ENCODE measurements at places on chromosomes 3 and 15. TPM values are rescaled to one million over a fixed set of nuclear protein-coding genes. Genes with fewer than 3 reads are reported as not detected.

The NR2F2 gene
- 33.5 TPM for polyA plus RNA-seq

The FGF7 gene
- 3.1 TPM for polyA plus RNA-seq

The IGSF11 gene
- 0.06 TPM for polyA plus RNA-seq

The DPPA2 gene
- polyA plus RNA-seq, result not detected

The EPHA3 gene
- 2.3 TPM for polyA plus RNA-seq

The GPR15 gene
- polyA plus RNA-seq, result 0.30 TPM

The CCR1 gene
- 1.3 TPM for polyA plus RNA-seq

The HPS3 gene
- polyA plus RNA-seq, result 9.1 TPM

The DOCK3 gene
- 0.11 TPM for polyA plus RNA-seq

The EPHB3 gene
- 1.7 TPM for polyA plus RNA-seq

The CORO2B gene
- 1.8 TPM for polyA plus RNA-seq

The KLHL40 gene
- polyA plus RNA-seq, result 0.41 TPM

The SHC4 gene
- polyA plus RNA-seq, result 0.15 TPM

The NUSAP1 gene
- polyA plus RNA-seq, result 2.0 TPM

The ATP13A5 gene
- polyA plus RNA-seq, result not detected

The SCAANT1 gene
- not detected for polyA plus RNA-seq

The B3GALNT1 gene
- 4.8 TPM for polyA plus RNA-seq

The TTLL13 gene
- 0.08 TPM for polyA plus RNA-seq

The WDR93 gene
- 0.18 TPM for polyA plus RNA-seq

The KNL1 gene
- polyA plus RNA-seq, result 0.12 TPM

The SLC25A20 gene
- 31.6 TPM for polyA plus RNA-seq

The ECE2 gene
- polyA plus RNA-seq, result 5.5 TPM

The HESX1 gene
- polyA plus RNA-seq, result 0.64 TPM

The SCN11A gene
- 0.07 TPM for polyA plus RNA-seq

The MESP2 gene
- polyA plus RNA-seq, result 0.21 TPM

The CYP1A2 gene
- not detected for polyA plus RNA-seq

The FOXL2NB gene
- polyA plus RNA-seq, result not detected

The PIF1 gene
- 0.91 TPM for polyA plus RNA-seq

The FES gene
- polyA plus RNA-seq, result 10.4 TPM

The CKMT1B gene
- polyA plus RNA-seq, result 2.4 TPM

The TMEM212 gene
- not detected for polyA plus RNA-seq

The MYEF2 gene
- polyA plus RNA-seq, result 3.5 TPM

The PP2D1 gene
- not detected for polyA plus RNA-seq

The ITPKA gene
- 0.34 TPM for polyA plus RNA-seq

The SI gene
- polyA plus RNA-seq, result 0.05 TPM

The MCF2L2 gene
- polyA plus RNA-seq, result 0.06 TPM

The MOBP gene
- 0.07 TPM for polyA plus RNA-seq

The ZNF502 gene
- polyA plus RNA-seq, result 1.8 TPM

The CIP2A gene
- polyA plus RNA-seq, result 0.79 TPM

The BFSP2 gene
- 0.12 TPM for polyA plus RNA-seq
